Dermis microvascular lymphatic vessel endothelial cell (primary cell): ENCODE measurements at places on chromosomes 1 and 21.

GRCh38 chr1:41360074-41360785 is 1.0 kb upstream of the FOXO6 start:
- no peak for DNase-seq

- no peak for DNase-seq
These were observed 639 bp downstream of the IL20 start for GRCh38 chr1:206866062-206866461.

- DNase-seq = peak; percentile 100
These were observed 32.2 kb downstream of the HSPG2 start for GRCh38 chr1:21904704-21905520.

GRCh38 chr1:9676815-9677393 is 25.4 kb downstream of the PIK3CD start:
- DNase-seq = no peak

DNA sequence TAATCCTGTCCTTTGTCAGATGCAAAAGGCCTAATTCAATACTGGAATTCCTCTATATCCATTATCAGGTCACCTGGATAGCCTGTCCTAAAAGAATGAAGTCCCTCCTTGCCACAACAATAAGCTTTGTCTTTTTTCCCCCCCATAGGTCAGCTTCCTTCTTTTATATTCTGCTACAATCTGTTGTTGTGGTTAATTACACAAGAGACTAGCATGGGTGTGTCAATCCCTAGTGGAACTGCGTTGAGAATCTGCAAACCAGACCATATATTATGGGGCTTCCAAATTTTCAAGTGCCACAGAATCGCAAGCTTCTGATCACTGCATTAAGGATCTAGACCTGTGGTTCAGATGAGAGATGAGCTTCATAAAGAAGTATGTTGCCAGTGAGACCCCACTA is 349.6 kb downstream of the SMYD3 start:
- no peak for DNase-seq

DNA sequence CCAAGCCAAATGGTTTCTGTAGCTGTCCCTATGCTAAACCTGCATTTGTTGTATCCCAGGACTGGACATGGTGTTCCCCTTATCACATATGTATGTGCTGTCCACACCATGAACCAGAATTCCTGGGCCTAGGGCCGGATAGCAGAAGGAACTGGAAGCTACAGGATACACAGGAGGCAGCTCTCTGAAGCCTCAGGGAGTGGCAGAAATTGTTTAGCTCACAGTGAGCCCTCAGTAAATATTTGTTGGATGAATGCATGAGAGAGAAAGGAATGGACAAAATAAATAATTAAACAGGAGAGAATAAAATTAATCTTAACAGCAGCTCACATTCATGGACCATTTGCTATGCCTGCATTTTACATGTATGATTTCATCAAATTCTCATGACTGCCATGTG is 2.1 kb downstream of the NIPAL3 start:
- DNase-seq = no peak

GRCh38 chr1:43530483-43531106 is at the start of gene PTPRF:
Gene PTPRF (plus strand): TSS chr1:43530883. CDS start chr1:43545076, 14,193 bp downstream.
- DNase-seq = peak; percentile 21

DNA sequence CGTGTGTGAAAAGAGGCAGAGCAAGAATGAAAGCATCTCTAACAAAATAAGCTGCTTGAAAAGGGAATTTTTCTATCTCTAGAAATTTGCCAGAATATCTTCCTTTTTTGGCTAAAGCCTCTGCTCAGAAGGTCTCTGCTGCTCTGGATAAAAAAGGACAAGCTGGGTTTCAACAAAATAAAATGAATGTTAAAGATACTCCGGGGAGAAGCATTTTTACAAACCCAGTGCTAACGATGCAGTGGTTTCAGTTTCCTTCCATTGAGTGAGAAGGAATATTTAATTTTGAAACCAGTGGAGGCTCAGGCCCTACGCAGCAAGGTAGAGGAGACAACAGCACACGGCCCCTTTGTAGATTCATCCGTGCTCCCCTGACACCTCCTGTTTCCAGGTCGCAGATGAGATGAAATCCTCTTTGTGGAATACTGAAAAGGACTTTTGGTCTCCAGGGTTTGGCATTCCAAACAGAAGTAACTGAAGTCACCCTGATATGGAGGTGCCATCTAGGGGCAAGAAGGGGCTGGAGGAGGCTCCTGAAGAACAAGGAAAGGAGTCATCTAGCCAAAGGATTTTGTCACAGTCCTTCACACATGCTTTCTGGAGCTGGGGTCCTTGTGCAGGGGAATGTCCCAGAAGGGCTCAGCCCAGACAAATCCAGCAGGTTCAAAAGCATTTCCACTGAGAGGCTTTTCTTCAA is 65.7 kb upstream of the SYT6 start:
- no peak for DNase-seq

DNA sequence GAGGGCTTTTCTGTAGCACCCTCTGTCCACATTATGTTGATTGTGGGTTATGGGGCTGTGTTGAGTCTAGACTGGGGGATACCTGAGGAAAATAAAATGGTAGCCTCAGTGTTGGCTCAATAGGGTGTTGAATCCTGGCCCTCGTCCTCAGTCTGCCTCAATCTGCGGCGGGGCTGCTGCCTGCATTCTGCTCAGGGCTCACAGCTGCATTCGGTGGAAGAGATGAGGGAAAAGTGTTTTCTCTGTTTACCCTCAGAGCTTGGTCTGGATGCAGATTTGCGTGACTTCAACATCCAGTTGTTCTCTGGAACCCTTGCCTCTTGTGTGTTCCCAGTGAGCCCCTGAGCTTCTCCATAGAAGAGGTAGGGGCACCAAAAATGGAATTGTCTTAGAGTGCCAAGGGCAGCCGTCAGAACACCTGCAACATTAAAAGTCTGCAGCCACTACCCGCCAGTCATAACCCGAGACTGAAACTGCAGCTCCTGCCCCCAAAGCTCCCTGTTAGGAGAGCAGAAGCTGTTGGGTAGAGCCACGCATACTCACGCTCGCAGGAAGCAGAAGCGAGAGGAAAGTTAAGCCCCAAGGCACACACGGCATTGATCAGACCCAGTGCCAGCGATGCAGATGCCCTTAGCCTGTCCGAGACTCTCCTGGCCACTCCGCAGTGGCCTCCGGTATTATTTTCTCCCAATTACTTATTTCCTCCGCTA is 215.3 kb upstream of the C1orf174 start:
- DNase-seq = no peak

- DNase-seq = no peak
These were observed 26.5 kb downstream of the CD34 start for GRCh38 chr1:207884266-207885029.

DNA sequence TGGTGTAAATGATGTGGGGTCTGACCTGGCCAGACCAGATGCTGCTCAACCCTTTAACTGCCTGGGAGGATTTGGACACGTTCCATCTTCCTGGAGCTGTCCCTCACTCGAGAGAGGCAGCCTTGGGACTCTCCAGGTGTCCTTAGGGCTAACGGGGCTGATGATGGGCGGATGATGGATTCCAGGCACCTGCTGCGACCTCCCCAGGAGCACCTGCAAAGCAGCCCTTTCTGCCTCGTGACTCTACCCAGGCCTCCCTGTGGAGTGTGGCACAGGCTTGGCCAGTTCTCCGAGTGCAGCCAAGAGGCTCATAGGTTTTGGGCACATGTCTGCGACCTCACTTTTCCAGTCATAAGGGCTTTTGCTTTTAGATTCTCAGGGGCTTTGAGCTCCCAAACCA is 12.3 kb upstream of the TRIM17 start:
- DNase-seq = no peak

GRCh38 chr1:65265651-65266351 is 43.5 kb upstream of the DNAJC6 start:
- peak; percentile 34 for DNase-seq

DNA sequence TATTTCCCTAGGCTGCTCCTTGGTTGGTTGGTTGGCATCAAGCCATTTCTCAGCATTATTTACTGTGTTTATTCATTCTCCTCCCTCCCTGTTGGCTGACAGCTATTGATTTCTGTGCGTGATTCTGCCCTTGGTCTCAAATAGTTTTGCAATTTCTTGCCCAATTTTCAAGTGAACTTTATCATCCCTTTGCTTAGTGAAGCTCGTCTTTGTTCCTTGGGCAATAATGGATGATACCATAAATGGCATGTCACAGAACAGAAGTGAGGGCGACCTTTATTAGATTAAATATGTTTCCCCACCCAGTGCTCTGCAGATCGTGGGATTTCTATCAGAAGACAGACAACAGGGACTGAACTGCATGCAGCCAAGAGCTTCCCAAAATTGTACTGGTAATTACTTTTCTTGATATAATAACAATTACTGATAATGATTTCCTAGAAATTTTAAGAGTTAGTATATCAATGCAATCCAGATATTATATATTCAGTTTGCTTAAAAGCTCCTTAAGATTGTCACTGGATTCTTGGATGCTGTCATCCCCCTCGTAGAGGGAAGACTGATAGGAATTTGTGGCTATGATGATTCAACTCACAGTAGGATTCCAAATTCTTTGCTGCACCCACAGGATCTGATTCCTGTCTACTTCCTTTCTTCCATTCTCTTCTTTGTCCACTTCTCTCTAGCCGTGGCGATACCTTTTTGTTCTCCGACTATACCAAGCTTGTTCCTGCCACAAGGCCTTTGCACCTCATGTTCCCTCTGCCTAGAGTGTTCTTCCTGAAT is 122.1 kb upstream of the KAZN start:
- DNase-seq = no peak

- no peak for DNase-seq
These were observed 285.3 kb upstream of the C1orf105 start for GRCh38 chr1:172135076-172135672.

GRCh38 chr1:11918799-11919519 is 7.3 kb downstream of the KIAA2013 start:
- DNase-seq = no peak

DNA sequence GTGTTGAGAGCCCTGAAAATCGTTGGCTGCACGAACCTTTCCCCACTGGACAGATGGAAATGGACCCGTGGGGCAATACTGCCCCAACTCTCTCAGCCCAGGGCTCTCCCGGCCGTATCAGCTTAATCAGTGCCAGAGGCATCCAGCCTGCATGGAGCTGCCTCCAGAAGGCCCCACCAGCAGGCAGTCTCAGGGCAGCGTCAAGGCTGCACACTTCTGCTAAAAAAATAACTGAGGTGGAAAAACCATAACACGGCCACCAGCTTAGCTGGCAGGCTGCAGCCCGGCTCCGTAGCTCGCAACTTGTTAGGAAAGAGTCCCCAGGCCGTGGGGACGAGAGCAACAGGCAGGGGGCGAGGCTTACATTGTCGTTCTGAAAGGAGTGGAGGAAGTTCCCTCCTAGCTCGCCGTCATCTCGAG is 27.9 kb downstream of the MRPL37 start:
- DNase-seq = no peak

DNA sequence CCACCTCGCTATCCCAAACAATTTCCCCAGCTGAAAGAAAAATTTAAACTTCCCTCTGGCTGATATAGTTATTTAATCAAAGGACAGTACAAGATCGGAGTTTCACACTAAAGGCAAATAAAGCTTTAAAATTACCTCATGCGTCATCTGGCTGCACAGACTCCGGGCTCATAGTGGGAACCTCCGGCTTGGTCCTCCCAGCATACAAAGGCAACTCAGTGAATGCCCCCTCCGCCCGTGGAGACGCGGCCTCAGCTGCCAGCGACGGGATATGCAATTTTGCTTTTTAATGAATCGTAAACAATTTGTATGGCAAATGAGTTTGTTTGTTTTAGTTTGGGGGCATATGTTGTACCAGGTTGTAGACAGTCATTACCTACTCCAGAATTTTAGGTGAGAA is 214.6 kb upstream of the NFIA start:
- no peak for DNase-seq

- no peak for DNase-seq
These were observed 91.0 kb downstream of the KCNT2 start for GRCh38 chr1:196517193-196517592.

DNA sequence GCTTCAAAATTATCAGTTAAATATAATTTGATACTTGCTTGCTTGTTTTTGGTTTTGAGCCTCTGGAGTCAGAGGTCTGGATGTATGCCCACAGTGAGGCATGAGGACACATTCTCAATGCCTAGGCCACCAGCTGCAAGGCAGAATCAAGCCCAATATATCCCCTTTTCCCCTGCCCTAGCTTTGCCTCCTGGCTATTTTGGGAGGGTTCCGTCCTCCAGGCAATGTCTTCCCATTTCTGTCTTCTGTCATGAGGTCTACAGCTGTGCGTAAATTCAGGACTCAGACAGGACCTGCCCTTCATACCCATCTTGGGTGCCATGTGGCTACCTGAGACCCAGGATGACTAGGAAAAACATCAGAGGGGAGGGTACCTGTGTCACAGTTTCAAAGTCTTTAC is 19.2 kb downstream of the NRDC start:
- DNase-seq = no peak

GRCh38 chr1:42231253-42231652 is 66.7 kb upstream of the GUCA2A start:
- DNase-seq = no peak

DNA sequence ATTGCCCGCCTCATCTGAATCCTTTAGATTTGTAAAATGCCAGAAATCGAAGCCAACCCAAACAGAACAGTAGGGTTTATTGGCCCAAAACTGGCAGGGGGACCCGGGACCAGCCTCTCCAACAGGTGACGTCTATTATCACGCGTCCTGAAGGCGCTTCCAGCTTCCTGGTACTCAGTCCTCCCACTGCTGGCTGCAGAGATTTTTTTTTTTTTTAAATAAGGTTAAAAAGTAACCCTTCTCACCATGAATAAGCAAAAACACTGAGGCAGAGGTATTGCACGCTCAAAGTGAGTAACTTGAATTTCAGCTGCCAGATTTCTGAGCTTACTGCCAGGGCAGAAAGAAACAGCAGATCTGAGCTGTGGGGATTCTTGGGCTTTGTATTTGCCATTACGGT is 54.4 kb upstream of the GCLM start:
- no peak for DNase-seq

DNA sequence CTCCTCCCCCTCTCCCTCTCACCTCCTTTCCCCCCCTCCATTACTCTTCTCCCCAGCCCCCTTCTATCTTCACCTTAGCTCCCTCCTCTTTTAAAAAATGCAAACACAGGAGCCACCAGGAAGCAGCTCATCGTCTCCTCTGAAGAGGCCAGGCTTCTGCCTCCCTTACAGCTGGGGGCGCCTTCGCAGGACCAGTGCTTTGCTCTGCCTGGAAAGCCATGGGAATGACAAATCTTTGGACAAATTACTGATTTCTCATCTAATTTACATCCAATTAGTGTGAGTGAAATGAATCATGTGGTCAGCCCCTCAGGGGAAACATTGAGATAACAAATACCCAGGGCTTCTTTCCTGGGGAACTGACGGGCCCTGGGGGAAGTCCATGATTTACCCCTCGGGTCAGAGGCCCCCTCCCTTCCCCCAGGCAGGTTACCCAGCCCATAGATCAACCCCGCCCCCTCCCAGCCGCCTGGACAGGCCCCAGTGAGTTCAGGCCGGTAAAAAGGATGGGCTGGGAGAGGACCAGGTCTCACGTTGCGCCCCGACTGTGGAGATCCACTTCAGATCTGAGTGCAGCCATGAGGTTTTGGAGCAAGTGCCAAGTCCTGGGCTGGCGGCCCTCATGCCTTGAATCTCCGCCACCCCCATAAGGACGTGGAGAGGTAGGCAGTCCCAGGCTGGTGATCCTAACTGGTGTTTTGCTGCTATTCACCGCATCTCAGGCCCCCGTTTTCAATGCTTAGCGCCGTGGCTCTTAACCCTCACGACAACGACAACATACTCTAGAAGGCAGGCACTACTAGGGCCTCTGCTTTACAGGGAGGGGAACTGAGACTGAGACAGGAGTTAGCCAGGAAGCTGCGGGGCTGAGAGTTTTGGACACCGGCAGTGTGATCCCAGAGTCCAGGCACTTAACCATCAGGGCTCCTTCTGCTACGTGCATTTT is 300.8 kb downstream of the RRAGC start:
- no peak for DNase-seq

- DNase-seq = peak; percentile 99
These were observed 253.1 kb upstream of the IRF2BP2 start for GRCh38 chr1:234862944-234863515.

- no peak for DNase-seq
These were observed 138.9 kb downstream of the IGSF21 start for GRCh38 chr1:18246543-18246942.
